ENCODE measurements at places on chromosomes 5 and 9.

DNA sequence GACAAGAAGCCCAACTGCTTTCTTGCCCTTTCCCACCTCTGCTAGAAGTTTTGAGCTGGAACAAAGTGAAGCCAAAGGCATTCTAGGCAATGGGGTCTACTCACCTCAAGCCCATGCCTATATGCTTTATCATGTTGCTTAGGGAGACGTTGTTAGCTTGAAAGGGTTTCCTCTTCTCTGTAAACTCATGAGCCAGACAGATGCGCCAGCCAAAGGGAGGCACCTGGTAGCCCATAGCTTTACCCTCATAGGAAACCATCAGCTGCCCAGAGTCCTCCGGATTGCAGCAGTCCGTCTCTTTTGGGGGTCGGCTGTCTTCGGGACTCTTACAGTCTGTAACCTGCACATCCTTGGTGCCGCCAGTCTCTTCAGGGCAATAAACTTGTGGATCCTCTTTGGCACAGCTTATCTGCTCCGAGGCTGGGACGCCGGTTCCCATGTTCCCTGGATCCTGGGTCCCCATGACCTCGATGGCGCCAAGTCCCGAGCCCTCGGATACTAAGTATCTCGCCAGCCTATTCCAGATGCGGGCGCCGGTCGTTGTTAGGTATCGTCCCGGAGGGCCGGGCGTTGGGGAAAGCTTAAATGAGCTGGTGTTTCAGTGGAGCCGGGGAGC, 678 bp downstream of the GBA2 start:
- DNase-seq = no peak

GRCh38 chr5:154260224-154260927, 69.8 kb downstream of the GALNT10 start:
- DNase-seq = no peak

GRCh38 chr9:112556497-112557442, 70.1 kb downstream of the KIAA1958 start:
- no peak for DNase-seq

DNA sequence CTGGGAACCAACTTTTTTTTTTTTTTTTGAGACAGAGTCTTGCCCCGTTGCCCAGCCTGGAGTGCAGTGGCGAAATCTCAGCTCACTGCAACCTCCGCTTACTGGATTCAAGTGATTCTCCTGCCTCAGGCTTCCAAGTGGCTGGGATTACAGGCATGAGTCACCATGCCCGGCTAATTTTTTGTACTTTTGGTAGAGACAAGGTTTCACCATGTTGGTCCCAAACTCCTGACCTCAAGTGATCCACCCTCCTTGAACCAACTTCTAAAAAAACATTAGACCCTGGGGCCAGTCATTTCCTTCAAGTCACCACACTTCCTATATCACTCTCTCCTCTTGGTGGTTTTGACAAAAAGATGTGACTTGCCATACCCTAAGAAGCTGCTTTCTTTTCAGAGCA, 10.9 kb upstream of the SHROOM1 start:
- no peak for DNase-seq

DNA sequence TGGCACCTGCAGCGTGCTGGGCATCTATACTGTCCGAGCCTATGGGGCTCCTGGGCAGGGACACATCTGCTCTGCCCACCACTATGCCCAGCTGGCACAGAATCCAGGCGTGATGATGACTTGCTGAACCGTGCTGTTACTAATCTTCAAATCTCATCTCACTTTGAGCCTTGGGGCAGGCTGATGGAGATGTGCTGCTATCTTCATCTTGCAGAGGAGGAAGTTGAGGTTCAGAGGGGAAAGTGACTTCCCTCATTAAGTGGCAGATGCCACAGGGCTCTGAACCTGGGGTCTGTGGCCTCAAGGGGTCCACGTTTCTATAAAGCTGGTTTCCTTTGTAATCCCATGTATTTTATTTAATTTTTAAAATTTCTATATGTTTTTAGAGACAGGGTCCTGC, 4.7 kb downstream of the SLC2A6 start:
- no peak for DNase-seq

- no peak for DNase-seq
These were observed 1147.5 kb upstream of the C9orf72 start for GRCh38 chr9:28720746-28721145.

DNA sequence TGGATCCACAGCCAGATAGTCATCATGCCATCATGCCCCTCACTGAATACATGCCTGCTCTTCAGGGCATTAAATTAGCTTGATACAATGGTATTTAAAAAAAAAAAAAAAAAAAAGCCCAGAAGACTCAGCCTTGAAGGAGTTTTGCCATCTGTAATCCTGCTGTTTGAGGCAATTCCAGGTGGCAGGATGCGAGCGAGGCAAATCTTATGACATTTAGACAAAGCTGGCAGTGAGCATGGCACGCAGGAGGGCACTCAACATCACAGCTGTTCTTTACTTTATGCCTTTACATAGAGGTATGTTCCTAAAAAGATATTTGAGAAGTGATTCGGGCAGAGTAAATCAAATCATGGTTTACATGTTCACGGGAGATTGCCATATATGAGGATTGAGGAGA, 692.0 kb upstream of the DMAC1 start:
- DNase-seq = no peak

DNA sequence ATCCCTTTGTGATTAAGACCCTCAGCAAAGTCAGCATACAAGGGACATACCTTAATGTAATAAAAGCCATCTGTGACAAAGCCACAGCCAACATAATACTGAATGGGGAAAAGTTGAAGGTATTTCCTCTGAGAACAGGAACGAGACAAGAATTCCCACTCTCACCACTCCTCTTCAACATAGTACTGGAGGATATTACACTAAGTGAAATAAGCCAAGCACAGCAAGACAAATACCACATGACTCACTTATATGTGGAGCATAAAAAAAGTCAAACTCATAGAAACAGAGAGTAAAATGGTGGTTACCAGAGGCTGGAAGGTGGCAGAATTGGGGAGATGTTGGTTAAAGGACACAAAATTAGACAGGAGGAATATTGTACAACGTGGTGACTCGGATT, 118.1 kb upstream of the NFIL3 start:
- DNase-seq = no peak

- DNase-seq = no peak
These were observed 1.8 kb downstream of the CCNH start for GRCh38 chr5:87410931-87411330.

GRCh38 chr5:68271124-68271523, 55.6 kb downstream of the PIK3R1 start:
- no peak for DNase-seq

DNA sequence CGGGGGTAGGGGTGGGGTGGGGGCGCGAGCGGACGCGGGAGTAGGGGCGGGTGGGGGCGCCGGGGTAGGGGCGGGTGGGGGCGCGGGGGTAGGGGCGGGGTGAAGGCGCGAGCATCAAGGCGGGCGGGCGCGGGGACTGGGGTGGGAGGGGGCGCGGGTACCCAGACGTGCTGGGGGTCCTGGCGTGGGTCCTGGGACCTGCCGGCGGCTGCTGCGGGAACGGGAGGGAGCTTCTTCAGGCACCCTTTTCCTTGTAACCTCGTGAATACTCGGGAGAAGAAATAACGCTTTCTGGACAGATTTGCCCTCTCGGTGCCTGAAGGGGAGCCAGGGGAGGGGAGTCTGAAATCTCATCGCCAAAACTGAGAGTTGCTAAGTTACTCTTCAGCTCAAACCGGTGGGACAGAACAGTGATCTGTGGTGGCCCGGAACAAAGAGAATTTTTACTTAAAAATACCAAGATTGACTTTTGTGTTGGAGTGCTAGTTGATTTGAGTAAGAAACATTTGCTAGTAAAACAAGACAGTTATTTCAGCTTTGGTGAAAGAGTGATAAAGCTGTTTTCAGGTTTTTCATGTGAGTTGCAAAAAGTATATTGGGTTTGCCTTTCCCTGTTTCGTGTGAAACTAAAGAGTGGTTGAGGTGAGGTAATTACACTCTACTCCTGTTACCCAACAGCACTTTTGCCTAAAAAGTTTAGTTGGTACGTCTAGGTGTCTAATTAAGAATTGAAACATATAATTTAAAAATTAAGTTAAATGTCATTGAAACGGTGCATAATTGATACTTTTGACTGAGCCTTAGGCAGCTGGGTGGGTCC, 643 bp downstream of the PLEKHG4B start:
- DNase-seq = no peak

DNA sequence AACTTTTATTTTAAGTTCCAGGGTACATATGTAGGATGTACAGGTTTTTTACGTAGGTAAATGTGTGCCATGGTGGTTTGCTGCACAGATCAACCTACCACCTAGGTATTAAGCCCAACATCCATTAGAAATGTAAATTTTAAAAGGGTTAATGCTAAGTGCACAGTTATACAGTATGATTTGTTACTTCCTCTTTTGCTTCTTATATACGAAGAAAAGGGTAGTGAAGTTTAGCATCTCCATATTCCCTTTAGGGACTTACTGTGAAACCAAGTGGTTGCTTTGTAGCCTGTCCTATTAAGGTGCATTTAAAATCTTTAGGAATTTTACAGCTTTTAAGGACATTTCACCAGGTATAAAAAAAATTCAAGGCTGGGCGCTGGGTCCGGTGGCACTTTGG, 46.4 kb downstream of the RBM27 start:
- no peak for DNase-seq

- DNase-seq = no peak
These were observed 22.9 kb upstream of the MSH3 start for GRCh38 chr5:80631278-80632259.

DNA sequence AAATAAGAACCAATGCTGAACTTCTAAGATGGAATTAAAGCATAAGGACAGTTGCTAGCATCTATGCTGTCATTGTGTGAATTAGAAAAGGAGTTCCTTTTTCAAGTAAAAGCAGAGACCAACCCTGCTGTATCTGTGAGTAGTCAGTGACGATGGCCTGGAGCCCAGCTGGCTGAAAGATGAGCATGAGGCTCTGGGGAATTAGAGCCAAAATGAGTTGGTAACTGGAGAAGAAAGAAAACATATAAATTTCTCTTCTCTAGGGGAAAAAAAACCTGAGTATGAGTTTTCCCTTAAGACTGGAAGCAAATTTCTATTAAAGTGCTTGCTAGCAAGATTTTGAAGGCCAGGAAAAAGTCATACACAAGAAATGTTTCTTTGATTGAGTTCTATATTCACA, 1.6 kb upstream of the SPZ1 start:
- DNase-seq = peak; percentile 53

GRCh38 chr9:133403766-133404453, 13.9 kb downstream of the REXO4 start:
- DNase-seq = no peak

- no peak for DNase-seq
These were observed 146.7 kb downstream of the CARTPT start for GRCh38 chr5:71865665-71866320.

DNA sequence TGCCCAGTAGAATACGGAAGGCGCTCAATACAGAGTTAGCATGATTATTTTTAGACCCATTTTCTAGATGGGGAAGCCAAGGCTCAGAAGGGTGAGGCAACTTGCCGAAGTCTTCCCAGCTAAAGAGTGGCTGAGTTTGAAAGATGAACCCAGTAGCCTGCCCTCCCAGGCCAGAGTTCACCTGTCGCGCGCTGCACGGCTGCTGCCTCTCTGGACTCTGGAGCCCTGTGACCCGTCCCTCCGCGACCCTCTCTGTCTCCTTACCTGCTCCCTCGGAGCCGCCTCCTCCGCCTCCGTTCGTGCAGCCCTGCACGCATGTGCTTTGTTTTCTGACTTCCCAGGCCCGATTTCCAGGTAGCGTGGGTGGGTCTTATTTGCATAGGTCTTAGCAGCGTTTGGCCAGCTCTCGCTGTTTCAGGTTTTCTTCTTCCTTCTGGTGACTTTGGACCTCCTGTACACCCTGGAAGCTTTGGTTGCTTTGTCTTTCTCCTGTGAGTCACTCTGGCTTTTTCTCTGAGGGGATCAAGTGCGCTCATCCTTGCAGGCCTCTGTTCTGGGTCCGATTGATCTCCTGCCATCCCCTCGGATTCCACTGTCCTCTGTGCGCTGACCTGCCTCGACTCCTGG, at the start of gene RNF183:
RNF183 (minus strand) TSS at position 585 of the 627 bp plus-strand sequence. CDS start 5,192 bp downstream, outside the sequence.
- no peak for DNase-seq

GRCh38 chr5:94969174-94969573, 315.7 kb downstream of the MCTP1 start:
- no peak for DNase-seq

DNA sequence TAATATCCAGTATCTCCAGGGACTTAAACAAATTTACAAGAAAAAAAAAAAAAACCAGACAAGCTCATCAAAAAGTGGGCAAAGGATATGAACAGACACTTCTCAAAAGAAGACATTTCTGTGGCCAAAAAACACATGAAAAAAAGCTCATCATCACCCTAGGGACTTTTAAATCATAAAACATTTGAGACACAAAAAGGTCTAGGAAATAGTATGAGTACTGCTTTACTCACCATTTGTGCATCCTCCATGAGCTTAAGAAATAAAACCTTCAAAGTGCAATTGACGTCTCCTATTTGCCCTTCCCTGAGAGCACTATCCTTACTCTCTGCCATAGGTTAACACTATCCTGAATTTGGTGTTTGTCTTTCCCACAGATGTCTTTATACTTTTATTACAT, 193.7 kb upstream of the NREP start:
- DNase-seq = no peak

DNA sequence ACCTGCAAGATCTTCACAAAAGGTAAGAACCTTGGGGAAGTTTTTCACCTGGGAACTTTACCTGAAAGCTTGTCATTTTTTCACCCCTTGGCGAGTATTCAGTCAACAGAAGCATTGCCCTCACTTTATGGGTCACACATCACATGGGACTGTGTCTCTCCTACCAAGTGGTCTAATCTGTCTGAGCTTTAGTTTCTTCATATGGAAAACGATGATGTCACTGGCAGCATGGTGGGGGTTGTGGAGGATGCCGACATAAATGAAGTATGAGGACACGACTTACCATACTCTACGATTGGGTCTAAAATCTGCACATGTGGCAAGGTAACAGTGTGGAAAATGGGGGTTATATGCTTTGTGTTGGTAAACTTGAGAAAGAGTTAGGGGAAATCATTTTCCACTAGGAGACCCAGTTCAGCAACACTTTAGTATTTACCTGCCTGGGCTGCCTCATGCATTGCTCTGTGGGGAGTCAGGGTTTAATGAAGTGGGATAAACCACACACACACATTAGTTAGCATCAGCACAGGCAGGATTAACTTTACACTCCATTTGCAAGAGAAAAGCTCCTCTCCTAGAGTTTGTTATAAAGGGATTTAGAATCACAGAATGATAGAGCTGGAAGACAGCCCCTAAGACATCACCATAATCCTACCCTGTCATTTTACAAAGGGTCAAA, 19.8 kb upstream of the PAX5 start:
- no peak for DNase-seq

GRCh38 chr9:36637491-36638270, 65.0 kb downstream of the MELK start:
- no peak for DNase-seq

- DNase-seq = peak; percentile 57
These were observed 1.2 kb upstream of the ADAMTS6 start for GRCh38 chr5:65482736-65483545.

DNA sequence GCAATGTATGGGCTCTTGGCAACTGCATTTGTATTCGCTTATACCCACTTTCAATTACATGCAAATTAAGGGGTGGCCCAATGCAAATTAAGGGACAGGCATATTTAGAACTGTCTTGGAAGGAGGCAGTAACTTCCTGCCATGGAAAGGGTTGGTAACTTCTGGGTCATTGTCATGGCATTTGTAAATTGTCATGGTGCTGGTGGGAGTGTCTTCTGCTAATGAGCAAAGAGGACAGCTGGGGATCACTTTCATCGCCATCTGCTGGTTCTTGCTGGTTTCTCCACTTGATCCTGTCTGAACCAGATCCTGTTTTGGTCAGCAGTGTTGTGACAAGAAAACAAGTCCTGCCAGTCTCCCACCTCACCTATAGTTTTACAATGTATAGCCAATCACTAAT, 23.3 kb upstream of the UGT3A2 start:
- no peak for DNase-seq

GRCh38 chr9:136342181-136343120, 15.1 kb downstream of the GPSM1 start:
- DNase-seq = peak; percentile 84

Measured in globus pallidus (tissue), 1 donor.